ENCODE measurements at places on chromosomes 5 and 9.

DNA sequence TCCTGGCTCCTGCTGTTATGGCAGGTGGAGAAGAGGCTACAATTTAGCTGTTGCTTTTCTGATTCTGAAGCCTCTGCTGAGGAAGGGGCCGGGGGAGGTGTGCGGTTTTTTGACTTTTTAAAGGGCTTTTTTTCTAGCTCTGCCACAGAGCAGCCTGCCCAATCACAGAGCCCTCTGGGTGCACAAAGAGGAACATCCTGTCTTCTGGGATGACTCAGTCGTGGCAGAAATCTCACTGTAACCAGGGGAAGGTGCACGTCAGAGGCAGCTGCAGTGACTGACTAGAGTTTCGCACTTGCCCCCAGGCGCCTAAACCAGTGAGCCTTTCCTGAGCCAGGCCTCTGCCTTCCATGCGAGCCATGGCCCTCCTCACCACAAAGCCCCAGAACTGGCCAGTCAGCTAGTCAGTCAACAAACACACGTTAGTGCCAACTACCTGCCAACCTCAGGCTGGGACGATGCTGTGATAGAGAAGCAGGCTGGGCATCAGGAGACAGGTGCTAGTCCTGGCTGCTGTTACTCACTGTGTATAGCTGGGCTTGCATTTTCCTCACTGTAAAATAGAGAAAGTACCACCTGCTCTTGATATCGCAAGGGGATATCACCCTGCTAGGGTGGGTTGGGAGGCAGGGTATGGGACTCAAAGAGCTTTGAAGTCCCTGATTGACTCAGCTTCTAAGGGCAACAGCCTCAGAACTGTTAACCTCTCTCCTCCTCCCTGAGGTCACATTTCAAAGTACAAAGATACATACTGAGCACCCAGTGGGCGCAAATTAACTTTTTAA lies 2.2 kb downstream of the AKNA start:
- DNase-seq, result peak; percentile 64

GRCh38 chr5:122077366-122078115 lies 518 bp downstream of the LOX start:
- no peak for DNase-seq

GRCh38 chr5:175306381-175306780 lies 137.6 kb downstream of the DRD1 start:
- DNase-seq, result no peak

GRCh38 chr5:79544131-79544530 lies 30.2 kb upstream of the HOMER1 start:
- no peak for DNase-seq

DNA sequence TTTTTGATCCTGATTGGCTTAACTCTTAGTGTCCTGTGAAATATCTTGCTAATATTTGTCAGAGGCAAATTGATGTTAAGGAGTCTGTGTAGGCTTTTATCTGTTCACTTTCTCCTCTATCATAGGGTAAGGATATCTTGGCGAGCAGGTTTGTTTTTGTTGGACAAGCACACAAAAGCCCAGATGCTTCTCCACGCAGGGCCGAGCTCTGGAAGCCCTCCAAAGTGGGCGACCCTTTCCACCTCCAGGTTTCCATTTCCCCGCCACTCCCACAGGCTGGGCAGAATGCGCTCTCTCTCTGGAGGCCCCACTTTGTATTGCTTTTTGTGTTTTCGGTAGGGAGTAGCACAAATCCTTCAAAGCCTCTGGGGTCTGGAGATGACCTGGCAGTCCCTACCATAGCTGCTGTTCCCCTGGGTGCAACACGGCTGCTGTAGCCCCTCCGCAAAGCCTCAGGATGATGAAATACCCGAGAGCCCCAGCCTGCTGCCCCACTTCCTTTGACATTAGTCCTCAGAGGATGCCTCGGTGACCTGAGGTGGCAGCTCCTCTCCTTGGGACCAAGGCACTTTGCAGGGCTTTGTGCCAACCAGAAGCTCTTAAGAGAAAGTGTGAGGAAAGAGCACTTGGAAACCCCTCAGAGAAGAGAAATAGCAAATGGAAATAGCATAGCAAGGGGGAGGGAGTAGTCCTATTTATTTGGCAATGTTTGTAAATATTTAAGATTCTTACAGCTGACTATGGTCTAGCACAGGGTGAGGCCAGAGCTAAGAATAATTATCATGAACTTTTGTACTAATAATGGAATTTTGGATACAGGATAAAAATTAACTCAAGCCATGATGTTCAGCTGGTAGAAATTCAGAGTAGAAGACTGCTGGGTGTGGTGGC lies 122.8 kb downstream of the ARHGEF28 start:
- DNase-seq, result no peak

GRCh38 chr5:40628407-40628806 lies 51.3 kb upstream of the PTGER4 start:
- DNase-seq, result no peak

DNA sequence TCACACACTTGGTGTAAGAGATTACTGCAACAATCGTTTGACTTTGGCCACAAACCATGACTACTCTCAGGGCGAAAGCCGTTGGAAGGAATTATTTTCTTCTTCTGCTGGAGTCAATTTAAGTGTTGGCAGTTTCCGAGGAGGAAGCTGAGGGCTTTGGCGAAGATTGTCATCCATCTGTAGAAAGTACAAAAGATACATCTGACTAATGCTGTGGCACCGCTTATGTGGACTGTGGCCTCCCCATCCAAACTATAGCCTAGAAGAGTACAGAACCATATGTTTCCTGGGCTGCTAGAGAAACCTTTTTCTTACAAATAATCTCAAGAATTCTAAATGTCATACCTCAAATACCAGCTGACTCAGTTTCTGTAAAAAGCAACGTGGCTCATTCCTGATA lies 7.4 kb downstream of the MTX3 start:
- no peak for DNase-seq

GRCh38 chr9:33489066-33489465 lies 15.3 kb upstream of the NOL6 start:
- no peak for DNase-seq

GRCh38 chr9:88396836-88397577 lies 8.8 kb downstream of the SPIN1 start:
- no peak for DNase-seq

DNA sequence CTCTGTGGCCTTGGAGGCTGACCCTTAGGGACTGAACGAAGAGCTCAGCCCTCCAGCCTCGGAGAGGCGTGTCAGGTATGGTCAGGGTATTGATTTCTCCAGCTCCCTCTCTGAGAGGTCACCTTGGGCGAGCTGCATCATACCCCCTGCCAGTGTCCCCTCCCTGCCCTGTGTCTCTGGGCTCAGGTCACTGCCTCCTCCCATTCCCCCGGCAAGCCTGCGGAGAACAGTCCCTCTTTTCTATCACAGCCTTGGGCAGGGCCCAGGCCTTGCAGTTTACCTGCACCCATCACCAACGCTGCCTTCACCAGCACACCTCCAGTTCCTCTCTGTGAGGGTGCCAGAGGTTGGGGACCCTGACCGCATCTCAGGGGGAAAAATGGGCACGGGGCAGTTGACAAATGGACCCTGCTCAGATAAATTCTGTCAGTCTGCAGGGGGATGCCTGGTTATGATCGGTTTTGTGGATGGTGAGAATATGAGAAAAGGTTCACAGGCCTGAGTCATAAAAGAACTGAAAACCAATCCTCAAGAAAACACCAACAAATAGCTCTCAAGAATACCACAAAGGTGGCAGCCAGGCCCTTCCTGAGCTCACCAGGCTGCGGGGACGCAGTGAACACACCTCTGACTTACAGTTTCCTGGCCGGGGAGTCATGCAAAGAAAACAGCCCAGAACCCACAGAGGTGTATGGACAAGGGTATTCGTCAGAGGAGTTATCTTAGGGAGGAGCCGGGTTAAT lies 24.7 kb upstream of the RXRA start:
- peak; percentile 28 for DNase-seq

GRCh38 chr9:125537442-125538091 lies 169.4 kb downstream of the MAPKAP1 start:
- DNase-seq, result no peak

DNA sequence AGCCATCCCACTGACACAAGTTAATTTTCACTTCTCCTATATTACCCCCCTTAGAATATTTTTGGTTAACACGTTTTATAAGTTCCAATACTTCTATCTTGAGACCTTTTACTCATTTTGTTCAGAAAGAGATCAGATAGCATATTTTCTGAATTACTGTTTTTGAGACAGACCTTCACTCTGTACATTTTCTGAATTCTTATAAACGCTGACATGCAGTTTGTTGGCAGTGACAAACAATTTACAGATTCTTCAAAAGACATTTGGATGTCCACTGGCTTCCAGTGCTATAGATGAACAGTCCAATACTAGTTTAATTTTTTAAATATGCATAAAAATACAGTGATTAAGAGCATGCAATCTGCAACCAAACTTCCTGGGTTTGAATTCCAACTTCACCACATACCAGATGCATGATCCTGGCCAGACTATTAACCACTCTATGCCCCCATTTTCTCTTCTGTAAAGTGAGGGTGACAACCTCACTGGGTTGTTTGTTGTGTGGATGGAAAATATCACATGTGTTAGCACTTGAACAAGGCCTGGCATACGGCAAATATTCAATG lies 142.1 kb downstream of the AGTPBP1 start:
- DNase-seq, result no peak

- no peak for DNase-seq
Observed at GRCh38 chr9:36690412-36691168, 117.9 kb downstream of the MELK start.

GRCh38 chr5:144085381-144085780 lies 85.1 kb downstream of the YIPF5 start:
- no peak for DNase-seq

- no peak for DNase-seq
Observed at GRCh38 chr9:100160021-100160420, 61.0 kb downstream of the INVS start.

DNA sequence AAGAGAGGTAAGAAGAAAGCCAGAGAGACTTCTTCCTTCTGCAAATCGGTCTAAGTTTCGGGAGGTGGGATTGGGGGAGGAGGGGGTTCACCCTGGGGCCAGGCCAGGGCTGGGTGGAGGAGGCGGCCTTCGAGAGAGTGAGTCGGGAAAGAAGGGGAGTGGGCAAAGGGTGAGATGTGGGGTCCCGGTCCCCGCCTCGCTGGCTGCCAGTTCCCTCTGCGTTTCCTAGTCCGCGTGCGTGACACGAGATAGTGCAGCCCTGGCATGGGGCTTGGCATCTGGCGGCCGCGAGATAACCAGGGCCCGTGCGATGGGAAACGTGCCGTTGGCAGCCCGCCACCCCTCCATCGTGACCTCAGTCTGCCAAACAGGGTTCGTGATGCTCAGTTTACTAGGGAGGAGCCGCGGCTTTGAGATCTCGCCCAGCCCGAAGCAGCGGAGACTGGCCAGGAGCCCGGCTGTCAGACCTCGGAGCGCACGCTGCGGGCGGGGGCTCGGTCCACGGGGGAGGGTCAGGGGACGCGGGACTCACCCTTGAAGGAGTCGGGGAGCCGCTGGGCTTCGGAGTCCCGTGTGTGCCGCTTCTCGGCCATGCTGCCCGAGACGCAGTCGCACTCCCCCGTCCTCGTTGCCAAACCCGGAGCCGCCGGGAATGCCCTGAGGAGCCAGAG lies at the start of gene STOM:
TSS of gene STOM (minus strand) at position 656 of the 671 bp plus-strand sequence. CDS start at position 593, 63 bp downstream.
- peak; percentile 25 for DNase-seq

- DNase-seq, result no peak
Observed at GRCh38 chr5:13478831-13479465, 465.5 kb downstream of the DNAH5 start.

DNA sequence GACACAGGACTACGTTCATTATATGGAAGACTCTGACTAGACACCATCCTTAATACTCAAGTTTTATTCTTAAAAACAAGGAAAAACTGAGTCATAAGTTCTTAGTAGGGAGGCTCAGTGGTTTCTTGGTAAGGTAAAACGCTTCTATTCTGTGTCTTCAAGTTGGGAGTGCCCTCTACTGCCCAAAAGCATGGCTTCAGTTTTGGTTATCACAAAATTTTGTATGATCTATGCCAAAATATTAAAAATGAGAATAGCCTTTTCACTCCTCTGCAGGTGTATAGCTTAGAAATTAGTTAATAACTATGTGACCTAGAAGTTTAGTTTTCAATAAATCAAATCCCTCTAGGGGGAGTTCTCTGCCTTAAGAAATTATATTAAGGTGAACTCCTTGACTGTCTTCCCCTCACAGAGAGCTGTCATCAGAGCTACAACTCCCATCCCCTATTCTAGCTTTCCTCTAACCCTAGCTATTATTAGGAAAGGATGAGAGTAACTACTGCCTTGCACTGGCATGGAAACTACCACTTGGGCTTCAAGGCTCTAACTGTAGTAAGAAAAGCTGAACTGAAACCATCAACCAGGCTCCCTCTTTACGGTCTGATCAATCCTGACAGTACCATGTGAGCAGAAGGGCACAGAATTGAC lies 189.7 kb downstream of the GNAQ start:
- DNase-seq, result no peak

DNA sequence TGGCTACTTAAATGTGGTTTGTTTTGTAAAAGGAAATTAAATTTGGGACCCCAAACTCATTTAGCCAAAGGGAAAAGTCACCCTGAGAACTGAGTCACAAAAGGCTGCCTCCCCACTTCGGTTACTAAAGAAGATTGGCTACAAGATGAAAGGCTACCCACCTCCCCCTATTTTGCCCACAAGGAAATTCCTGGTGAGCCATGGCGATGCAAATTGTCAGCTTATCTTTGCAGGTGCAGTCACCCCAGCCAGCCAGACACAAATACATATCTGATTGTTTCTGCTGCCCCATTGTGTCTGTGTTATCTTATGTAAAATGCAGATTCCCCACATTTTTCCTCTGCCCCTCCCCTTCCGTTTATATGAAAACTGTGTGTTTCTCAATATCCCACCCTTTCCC lies 8.9 kb downstream of the PAEP start:
- no peak for DNase-seq

GRCh38 chr5:155926031-155926430 lies 400.9 kb upstream of the SGCD start:
- DNase-seq, result no peak

Measured in stimulated activated CD8-positive, alpha-beta memory T cell treated with anti-CD3 and anti-CD28 coated beads, Interleukin-4, amount 100 ng/mL, for 1 hour (primary cell).